Activated CD8-positive, alpha-beta memory T cell treated with anti-CD3 and anti-CD28 coated beads, Interleukin-2, amount 50 U/mL, for 4 hours (primary cell): ENCODE measurements at places on chromosomes 7 and 10.

GRCh38 chr10:78059906-78060702, 26.4 kb downstream of the RPS24 start:
- no peak for DNase-seq

GRCh38 chr7:112765105-112765504, 25.1 kb downstream of the TMEM168 start:
- no peak for DNase-seq

DNA sequence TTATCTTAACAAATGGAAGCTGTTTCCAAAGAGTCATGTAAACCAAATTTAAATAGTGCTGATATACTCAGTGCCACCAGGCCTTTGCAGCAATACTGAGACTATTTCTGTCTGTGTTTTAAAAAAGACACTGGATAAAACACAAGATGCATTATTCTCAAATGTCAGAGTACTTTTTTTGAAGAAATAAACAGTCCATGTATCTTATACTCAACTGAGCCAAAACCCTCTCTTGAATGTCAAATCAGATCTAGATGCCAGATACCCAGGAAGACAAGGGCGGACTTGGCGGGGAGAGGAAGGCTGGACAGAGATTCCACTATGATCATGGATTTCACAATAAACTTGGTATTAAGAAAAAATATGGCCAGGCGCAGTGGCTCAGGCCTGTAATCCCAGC, 127.6 kb downstream of the COBL start:
- no peak for DNase-seq

DNA sequence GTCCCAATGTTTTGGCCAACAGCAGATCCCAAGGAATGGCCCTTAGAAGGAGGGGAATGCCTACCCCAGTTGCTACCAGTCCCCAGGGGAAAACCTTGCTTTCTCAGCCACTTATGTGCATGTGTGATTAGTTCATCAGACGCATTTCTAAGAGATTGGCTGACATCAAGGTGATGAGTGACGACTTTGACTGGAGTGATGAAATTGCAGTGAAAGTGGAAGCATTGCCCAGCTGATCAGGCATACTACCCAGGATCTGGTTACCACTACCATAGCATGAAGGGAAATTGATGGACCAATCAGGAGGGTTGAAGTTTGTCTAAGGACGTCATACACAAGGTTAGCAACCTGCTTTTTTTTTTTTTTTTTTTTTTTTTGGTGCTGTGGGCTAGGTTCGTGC, 90.3 kb upstream of the ELMO1 start:
- no peak for DNase-seq

DNA sequence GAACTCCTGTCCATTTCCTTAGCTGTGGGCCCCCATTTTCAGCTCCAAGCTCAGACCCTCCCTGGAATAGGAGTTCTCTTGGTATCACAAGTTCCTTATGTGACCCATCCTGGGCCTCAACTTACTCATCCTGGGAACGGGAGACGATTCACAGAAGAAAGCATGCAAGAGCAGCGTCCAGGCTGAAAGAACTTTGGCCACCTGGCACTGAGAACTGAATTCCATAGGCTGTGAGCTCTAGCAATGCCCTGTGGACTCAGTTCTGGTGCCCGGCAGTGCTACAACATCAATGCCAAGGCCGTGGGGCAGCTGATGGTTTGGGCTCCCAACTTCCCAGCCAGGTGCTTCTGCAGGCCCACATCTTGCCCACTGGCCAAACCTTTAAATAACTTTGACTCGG, 3.9 kb upstream of the CUEDC2 start:
- DNase-seq, result no peak

GRCh38 chr7:50346545-50347497, 42.3 kb downstream of the IKZF1 start:
- no peak for DNase-seq

DNA sequence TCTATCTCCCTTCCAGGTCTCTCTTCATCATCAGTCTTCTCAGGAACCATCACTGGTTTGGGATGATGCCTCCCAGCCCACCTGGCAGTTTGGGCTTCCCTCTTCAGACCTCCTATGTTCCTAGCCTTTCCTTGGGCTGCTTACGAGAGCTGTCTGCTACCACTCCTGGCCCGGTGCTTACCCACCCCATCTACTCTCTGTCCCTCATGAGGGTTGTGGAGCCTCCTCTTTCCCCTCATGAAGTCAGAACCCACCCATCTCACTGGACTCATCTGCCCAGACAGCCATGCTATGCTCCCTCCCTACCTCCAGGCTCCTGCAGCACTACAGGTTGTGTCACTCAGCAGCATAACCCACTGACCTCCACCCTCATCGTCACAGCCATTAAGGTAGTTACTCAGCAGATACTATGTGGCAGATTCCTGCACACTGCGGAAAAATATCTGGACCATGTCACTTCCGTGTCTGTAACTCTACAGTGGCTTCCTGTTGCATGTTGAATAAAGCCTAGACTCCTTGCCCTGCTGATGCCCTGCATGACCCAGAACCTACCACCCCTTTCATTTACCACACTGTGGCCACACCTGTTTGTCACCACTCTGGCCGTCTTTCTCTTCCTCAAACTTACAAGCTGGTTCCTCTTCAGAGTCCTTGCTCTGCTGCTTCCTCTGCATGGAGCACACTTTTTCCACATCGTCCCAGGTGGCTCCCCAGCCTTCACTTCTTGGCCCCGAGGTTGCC, 2.0 kb downstream of the DBNL start:
- DNase-seq, result no peak

DNA sequence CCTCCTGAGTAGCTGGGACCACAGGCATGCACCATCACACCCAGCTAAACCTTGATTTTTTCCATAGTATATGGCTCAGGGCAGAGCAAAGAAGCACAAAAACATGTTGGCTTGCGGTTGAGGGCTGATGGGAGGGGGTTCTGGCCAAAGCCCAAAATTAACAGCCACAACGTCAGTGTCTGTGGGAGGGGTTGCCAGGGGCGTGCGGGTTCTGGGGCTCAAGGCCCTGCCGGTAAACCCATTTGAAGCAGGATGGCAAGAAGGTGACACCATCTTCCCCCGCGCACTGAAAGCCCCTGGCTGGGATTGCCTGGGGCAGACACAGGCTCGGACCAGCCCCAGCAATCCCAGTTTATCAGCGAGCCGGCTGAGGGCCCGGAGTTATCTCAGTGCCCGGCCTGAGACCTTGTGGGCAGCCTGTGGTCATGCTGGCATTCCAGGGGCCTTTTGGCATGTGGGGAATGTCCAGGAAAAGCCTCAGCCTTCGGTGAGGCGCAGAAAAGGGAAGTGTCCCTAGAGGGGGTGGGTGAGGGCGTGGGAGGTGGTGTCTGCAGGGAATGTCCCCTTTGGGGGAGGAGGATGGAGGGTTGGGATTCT, 167.7 kb upstream of the TNRC18 start:
- DNase-seq, result no peak

DNA sequence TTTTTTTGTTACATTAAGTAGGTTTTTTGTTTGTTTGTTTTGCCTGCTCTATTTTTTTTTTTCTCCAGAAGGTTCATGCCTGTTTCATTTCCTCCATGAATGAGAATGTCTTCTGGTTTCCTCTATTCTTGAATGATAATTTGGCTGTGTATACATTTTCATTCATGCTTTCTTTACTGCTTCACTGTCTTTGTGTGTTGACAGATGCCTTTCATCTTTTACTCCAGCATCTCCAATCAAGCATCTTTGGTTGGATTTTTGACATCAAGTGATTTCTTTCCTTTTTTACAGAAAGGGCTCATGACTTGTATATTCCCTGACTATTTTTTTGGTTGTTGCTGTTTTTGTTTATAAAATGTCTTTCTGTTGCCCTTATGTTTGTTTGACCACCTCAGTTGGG, 156.5 kb downstream of the MDFIC start:
- DNase-seq, result no peak

DNA sequence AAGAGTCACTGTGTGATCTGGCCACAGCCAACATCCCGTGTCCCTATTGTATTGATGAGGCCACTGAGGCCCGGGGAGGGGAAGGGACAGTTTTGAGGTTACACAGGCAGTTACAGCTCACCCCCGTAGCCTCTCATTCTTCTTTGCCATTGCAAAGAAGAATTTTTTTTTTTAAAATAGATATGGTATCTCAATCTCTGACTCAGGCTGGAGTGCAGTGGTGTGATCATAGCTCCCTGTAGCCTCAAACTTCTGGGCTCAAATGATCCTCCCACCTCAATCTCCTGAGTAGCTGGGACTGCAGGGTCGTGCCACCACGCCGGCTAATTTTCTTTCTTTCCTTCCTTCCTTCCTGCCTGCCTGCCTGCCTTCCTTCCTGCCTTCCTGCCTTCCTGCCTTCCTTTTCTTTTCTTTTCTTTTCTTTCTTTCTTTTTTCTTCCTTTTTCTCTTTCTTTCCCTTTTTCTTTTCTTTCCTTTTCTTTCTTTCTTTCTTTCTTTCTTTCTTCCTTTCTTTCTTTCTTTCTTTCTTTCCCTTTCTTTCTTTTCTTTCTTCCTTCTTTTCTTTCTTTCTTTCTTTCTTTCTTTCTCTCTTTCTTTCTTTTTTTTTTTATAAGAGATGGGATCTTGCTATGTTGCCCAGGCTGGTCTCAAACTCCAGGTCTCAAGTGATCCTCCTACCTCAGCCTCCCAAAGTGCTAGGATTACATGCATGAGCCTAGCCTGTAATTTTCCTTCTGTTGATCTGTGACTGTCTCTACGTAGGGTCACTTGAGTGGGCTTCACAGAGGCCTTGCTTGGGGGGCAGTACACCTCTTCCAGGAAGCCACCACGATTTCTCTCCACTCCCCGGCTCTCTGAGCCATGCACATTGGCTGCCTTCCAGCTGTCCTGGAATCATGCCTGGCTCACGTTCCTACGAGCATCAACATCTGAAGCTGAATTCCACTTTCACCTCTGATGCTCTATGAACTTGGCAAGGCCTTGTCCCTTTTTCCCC, 31.3 kb downstream of the TMEM270 start:
- no peak for DNase-seq

DNA sequence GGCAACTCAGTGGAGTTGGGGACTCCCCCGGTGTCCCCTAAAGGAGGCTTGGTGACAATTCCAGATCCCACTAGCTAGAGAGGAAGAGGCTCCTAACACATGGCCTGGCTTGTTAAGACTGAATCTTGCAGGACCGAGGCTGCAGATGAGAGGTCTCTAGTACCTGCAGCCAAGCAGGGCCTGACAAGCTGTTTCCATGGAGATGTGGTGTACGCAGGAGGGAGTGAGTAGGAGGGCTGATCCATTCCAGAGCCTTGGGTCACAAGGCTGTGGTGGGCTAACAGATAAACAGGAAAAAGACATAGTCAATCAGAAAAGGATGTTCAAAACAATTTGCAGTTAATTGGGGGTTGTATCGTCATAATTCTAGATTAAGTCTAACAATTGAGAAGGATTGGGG, 77.3 kb upstream of the MKLN1 start:
- DNase-seq, result no peak

DNA sequence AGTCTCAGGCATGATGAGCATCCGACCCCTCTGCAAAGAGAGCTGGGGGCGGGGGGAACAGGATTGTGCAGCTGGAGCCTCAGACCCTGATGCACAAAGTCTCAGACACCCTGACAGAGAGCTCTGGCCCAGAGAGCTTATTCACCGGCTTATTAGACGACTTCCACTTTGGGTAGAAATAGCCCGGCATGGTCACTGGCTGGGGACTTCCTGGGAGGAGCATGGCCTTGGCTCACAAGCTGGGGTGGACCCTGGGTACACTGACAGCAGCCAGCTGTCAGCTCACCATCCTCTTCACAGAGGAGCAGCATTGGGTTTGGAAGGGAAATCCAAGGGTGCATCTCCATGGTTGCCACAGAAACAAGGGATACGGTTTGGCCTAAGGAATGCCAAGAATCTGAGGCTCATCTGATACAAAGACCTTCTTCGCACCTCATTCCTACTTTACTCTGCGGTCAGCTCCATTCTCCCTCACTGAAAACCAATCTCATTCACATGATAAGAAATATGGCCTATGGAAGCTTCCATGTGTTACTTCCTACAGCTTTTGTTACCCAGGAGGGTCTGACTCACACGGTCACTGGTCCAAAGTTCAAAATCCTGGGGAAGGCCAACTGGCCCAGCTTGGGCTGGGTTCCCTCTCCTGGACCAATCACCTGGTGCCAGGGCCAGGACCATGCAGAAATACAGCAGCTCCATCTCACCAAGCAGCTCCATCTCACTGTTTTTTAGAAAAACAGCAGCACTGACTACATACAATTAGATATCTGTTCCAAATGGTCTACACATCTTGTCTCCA, 25.1 kb downstream of the ZNF467 start:
- no peak for DNase-seq

- no peak for DNase-seq
Measured at GRCh38 chr10:24457661-24458318, 248.9 kb downstream of the KIAA1217 start.

DNA sequence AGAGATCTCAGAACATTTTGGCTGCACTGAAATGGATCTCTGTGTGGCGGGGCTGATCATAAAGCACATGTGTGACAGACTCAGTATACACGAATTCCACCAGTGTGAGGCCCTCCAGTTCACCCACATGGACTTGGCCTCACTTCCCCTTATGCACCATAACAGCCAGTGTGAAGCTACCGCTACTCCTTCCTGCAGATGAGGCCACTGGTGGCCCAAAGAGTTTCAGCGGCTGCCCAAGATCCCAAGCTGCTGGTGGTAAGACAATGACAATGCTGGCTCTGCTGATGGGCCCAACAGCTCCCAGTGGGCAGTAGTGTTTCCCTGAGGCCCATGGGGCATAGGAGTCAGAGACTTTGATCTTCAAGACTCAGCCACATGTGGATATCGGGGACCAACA, 21.0 kb upstream of the C10orf71 start:
- no peak for DNase-seq

DNA sequence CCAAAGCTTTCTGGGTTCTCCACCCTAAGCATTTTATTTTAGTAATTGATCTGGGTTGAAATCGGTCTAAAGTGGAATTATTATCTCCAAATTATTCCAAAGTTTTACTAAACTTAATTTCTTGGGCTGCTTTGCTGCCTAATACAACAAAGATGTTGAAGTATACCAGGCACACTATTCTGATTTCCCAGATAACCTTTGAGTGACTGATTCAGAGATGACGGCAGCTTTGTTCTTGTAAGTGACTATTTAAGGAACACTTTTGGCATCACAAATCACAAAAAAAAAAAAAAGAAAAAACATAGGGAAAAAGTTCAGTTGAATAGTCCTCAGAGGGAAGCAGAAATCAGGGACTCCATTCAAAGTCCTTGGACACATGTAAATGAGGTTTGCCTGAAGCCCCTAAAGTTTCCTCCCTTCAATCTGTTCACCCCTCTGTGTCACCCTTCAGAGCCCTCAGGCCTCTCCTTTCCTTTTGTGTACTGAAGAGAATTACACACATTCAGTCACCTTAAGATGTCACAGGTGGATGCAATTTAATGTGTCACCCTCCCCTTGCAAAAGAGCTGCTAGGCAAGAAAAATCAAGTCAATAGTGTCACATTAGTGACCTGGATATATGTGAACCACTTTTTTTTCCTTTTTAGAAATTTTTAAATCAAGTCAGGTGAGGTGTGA, 81.5 kb downstream of the RTKN2 start:
- DNase-seq, result no peak
